ENCODE measurements at places on chromosomes 5 and 9.

- no peak for DNase-seq
Observed at GRCh38 chr9:89491694-89492093, 6.2 kb downstream of the SEMA4D start.

- DNase-seq, result no peak
Observed at GRCh38 chr5:38468202-38468673, 88.2 kb downstream of the LIFR start.

- DNase-seq, result no peak
Observed at GRCh38 chr5:10374046-10375022, 20.8 kb downstream of the MARCHF6 start.

DNA sequence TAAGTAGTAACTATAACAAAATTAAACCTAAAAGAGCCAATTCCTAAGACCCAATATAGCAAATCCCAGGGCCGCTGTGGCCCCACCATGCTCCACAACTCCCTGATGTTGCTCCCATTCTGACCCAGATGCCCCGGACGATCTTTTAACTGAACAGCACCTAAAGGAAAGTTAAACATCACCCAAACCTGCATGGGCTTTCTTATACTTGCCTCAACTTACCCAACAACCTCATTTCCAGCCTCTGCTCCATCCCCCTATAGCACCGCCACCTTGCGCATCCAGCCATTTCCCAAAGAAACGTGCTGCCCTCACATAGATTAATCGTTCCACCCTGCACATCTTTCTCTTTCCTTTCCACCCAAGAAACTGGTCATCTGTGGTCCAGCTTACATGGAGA, 54.6 kb downstream of the ZNF354C start:
- DNase-seq, result no peak

DNA sequence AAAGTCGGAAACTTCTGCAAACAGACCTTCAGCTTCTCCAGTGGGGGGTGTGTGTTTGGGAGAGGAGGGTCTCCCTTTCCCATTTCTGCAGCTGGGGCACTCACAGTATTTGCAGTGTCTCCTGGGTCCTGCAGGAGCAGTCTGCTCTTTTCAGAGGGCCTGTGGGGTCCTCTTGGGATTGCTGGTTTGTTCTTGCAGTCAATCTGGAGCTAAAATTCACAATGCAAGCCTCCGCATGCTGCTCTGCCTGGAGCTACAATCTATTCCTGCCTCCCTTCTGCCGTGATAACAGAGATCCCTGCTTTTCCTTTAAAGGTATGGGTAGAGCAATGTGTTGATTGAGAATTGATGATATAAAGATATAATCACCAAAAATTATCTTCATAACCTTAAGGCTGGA, 43.2 kb downstream of the ZNF462 start:
- DNase-seq, result no peak

GRCh38 chr5:83151821-83152220, 74.5 kb downstream of the XRCC4 start:
- DNase-seq, result no peak

- no peak for DNase-seq
Observed at GRCh38 chr9:120966013-120966369, 39.4 kb upstream of the TRAF1 start.

- no peak for DNase-seq
Observed at GRCh38 chr5:69317391-69317790, 15.2 kb downstream of the CCDC125 start.

GRCh38 chr5:66015196-66015960, 89.0 kb downstream of the ERBIN start:
- DNase-seq, result no peak

DNA sequence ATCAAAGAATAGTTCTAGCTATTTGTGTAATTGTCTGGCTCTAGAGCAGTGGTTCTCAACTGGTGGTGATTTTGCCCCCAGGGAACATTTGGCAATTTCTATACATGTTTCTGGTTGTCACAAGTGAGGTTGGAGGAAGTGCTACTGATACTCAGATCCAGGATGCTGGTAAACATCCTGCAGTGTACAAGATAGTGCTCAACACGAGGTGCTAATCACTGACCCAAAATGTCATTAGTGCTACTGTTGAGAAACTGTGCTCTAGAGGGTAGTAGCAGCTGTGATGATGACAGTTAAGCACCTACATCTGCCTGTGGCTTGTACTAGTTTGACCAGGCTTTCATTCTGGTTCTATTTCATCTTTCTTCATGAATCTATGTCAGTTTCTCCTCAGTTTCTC, 22.1 kb downstream of the LRRC19 start:
- no peak for DNase-seq

- no peak for DNase-seq
Observed at GRCh38 chr5:149993471-149993870, 7.0 kb downstream of the TIGD6 start.

GRCh38 chr9:137969008-137969407, 91.4 kb downstream of the CACNA1B start:
- DNase-seq, result no peak

GRCh38 chr9:6973762-6974161, 216.0 kb downstream of the KDM4C start:
- DNase-seq, result no peak

- DNase-seq, result no peak
Observed at GRCh38 chr5:56311306-56311905, 78.3 kb upstream of the ANKRD55 start.

DNA sequence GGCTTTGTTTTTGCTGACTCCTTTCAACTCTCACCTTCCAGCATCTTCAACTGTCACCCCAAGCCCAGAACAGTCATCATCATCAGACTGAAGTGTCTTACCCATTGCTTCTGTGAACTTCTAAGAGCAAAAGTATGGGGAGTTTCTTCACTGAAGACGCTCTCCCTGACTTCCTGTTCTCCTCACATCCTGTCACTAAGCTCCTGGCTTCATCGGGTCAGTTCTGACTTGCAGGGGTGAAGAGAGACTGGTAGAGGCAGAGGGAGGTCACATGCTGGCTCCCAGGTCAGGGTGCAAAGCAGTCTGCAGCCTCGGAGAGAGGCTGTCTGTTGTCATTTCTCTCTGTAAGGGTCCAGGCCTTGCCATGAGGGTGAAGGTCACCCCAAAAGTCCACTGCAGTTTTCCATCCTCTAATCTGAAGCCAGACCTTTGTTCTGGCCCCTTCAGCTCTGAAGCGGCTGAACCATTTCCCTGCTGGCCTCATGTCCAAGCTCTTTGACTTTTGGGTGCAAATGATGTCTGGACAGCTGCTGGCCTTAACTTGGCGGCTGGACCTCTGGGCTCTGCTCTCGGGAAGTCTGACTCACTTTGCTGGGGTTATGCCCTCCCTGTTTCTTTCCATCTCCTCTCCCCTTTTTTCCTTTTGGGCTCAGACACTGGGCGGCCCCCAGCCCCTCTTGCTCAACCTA, 305.0 kb downstream of the RAB3C start:
- DNase-seq, result no peak

GRCh38 chr5:157516006-157516405, 56.0 kb downstream of the NIPAL4 start:
- DNase-seq, result no peak

DNA sequence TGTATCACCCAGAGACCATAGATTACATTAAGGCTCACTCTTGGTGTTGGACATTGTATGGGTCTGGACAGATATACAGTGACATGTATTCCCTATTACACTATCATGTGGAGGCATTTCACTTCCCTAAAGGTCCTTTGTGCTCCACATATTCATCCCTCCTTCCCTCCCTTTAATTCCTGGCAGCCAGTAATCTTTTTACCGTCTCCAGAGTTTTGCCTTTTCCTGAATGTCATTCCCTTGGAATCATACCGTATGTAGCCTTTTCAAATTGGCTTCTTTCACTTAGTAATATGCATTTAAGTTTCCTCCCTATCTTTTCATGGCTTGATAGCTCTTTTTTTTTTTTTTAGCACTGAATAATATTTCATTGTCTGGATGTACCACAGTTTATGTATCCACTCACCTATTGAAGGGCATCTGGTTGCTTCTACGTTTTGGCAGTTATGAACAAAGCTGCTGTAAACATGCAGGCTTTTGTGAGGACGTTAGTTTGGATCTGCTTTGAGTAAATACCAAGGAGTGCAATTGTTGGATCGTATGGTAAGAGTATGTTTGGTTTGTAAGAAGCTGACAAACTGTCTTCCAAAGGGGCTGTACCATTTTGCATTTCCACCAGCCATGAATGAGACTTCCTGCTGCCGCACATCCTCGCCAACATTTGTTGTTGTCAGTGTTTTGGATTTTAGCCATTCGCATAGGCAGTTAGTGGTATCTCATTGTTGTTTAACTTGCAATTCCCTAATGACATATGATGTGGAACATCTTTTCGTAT, 122.1 kb upstream of the SMIM23 start:
- no peak for DNase-seq

DNA sequence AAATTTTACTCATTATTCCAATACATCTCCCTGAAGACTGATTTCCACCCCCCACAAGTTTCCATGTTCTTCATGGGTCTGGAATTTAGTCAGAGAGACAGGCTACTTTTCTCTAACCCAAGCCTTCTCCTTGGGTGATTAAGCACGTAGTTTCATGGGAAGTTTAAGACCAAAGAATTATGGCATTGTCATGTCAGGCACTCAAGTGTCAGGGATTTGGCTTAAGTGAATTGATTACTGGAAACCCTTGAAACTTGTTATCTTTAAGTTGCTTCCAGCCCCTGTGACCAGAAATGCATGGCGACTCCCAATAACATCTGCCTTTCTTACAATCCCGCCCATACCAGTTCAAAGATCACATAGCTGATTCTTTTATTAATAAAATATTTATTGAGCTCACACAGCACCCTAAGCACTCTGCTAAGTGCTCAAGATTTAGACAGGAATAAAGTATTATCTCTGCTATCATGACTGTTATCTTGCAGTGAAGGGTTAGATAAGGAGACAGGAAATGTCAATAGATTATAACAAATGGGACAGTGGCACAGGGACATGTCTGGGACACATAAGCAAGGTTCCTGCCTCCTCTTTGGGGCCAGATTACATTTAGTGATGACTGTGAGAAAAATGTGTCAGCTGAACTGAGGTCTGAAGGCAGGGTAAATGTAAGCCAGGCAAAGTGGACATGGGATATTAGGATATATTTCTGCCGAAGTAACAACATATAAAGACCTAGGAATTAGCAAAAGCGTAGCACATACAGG, 241.2 kb upstream of the TNC start:
- no peak for DNase-seq

DNA sequence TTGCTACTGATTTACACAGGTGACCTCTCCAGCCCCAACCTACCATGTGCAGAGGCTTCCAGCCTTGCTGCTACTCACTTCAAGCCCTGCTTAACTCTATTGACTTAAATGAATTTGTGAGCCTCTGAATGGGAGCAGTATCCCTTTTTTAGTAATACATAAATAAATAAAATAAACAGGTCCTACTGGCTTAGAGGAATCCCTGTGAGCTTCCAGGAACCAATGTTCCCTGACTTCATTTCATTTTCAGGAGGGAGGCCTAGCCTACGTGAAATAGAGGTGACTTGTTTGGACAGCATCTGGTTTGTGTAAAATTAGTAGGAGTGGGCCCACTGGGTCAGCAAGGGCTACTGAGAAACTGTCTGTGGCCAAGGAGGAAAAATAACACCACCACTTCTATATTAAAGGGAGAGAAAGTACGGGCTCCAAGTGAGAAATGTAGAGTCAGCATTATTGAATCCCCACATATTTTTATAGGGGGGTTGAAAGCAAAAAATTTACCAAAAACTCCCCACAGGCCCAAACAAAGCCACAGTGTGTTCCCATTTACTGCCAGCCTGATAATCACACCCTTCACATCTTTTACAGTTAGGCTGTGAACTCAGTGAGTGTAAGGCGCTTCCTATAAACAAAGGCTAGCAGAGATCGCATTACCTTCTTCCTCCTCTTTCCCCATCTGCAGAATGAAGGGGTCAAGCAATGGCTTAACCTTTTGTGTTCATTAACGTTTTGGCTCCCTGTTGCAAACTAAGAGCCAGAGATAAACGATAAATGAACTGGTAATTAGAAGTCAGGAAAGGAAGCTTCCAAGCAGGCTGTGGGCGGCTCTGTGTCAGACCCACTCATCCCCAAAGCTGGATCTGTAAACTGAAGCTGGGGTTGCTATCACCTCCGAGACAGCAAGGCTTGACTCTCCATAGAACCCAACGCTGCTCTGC, 138.8 kb upstream of the LIFR start:
- no peak for DNase-seq

GRCh38 chr5:6190838-6191237, 187.5 kb downstream of the MED10 start:
- no peak for DNase-seq

- no peak for DNase-seq
Observed at GRCh38 chr9:137069508-137070091, 757 bp downstream of the SAPCD2 start.

- DNase-seq, result no peak
Observed at GRCh38 chr9:104961701-104962359, 33.9 kb upstream of the ABCA1 start.

DNA sequence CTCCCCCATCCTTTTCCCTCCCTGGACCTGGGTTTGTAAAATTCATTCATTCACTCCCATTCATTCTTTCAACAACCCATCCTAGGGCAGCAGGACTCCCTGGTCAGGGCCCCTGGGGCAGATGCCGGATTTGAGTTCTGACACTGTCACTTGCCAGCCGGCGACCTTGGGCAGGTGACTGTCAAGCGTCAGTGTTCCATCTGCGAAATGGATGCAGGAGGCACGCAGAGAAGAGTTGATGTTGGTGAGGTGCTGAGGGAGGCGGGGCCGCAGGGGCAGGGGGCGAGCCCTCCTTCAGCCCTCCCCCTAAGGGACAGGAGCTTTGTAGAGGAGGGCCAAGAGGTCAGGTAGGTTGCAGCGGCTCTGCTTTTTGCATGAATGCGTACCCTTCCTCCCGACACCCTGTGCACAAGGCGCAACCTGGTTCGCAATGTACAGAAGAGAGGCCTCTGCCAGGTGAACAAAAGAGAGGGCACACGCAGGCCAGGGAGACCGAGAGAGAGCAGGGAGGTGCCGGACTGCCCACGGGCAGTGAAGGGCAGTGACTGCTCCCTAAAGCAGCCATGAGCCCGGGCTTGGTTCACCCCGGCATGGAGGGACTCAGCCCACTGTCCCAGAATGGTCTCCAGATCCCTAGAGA, 128.1 kb downstream of the BARX1 start:
- no peak for DNase-seq

- no peak for DNase-seq
Observed at GRCh38 chr9:126149661-126150060, 177.0 kb upstream of the MVB12B start.

DNA sequence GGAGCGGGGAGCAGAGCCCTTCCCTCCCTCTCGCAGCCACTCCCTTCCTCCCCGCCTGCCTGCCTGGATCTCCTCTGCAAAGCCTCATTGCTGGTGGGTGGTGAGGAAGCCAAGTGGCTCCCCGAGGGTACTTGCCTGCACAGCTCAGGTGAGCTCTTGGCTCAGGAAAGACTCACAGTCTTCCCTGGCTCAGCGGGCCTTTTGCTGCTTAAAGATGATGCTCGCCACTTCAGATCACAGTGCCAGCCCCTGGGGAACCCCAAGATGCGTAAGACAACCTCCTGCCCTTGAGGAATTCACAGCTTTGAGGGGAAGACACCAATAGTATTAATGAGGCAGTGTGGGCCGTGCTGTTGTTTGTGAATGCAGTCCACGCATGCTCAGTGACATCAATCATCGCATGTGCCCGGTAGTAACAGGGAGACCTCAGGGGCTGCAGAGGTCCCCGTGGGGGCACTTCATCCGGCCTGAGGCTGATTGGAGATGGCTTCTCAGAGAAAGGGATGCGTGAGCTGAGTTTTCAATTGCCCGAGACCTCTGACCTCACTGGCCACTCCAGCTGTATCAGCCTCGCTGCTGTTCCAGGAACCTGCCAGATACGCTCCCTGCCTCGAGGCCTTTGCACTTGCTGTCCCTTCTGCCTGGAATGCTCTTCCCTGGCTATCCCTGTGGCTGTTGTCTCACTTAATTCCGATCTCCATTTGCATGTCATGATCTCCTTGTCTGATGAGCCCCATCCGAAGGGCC, 36.8 kb downstream of the ERGIC1 start:
- no peak for DNase-seq
